AG10803 (cell line): ENCODE measurements at places on chromosomes 13 and 19.

GRCh38 chr13:92164822-92165221 is 766.4 kb downstream of the GPC5 start:
- DNase-seq = no peak

GRCh38 chr13:112575675-112576074 is 12.3 kb downstream of the TUBGCP3 start:
- DNase-seq = peak; percentile 74

DNA sequence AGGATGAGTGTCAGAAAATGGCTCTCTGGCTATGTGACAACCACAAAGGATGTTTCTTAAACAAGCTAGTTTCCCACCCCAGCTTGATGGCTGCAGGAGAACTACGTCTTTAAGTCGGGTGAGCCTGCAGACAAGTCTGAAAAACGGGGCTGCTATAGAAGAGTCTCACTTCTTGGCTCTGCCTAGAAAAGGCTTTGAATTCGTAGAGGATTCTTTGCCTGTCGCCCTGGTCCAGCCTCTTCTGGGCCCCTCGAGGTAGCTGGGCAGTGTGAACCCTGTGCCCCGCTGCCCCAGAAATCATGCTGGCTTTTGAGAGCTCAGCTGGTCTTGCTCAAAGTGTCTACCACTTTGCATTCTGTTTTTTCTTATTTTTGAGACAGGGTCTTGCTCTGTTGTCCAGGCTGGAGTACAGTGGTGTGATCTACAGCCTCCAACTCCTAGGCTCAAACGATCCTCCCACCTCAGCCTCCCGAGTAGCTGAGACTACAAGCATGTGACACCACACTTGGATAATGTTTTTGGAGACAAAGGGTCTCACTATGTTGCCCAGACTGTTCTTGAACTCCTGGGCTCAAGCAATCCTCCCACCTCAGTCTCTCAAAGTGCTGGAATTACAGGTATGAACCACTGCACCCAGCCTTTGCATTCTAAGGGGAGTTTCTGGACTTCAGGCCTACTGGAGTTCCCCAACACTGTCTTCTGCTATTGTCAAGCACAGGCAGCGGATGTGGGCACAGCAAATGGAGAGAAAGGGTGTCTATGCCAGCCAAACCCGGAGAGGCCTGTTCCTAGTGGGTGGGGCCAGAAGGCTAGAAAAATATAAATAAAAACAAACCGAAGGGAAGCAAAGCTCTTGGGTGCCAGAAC is 6.5 kb downstream of the CEBPA start:
- DNase-seq = peak; percentile 29

DNA sequence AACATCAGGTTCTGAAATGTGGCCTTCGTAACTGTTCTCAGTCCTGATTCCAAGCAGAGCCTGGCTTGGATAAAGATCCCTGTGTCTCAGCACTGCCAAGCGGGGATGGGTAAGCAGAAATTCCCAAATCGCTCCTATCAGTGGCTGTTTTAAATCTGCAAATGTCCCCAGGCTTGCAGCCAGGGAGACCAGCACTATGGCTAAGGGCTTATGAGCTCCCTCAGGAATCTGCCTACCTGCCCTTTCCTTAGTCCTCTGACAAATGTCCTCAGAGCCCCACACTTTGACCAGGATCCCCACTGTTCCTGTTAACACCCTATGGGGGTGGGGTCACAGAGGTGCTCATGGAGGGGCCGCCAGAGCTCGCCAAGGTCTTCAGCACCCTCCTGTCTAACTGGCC is 1062.8 kb downstream of the UQCRFS1 start:
- DNase-seq = no peak

GRCh38 chr13:19596960-19597361 is 35.6 kb upstream of the TPTE2 start:
- DNase-seq = no peak

DNA sequence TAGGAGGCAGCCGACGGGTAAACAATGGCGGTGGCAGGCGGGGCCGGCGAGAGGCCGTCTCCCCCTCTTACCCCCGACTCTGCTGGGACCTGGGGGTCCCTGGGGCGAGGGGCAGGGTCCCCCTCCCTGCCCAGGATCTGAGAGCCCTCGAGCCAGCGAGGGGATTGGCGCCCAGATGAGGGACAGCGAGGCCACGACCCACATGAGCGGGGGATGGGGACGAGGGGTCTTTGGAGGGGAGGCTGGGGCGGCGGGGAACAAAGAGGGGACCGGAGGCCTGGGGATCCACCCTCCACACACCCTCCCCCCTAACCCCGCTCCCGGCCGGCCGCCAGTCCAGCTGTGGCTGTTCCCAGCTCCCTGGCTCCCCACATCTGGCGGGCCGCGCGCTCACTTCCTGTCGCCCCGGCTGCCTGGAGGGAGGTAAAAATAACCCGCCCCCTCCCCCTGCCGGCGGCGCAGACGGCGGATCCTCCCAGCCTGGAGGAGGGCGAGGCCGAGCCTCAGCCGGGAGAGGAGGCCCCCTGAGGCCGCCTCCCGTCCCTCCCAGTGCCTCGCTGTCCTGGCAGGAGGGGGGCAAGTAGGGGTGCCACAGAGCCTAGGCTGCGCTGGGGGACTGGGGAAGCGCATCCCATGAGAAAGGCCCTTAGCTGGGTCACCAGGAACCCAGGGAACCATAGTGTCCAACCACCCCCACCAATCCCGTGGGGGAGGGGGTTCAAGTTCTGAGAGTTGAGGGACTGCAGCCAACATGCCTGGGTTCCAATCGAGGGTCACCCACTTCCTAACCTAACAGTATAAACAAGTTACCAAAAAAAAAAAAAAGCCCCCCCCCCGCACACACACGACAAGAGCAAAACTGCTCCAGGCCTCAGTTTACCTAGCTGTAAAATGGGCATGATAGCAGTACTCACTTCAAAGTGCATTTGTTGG is 29.3 kb upstream of the NANOS3 start:
- DNase-seq = peak; percentile 96

GRCh38 chr19:4908360-4908759 is 941 bp upstream of the UHRF1 start:
- no peak for DNase-seq

GRCh38 chr19:48967346-48968178 is 2.5 kb downstream of the FTL start:
- DNase-seq = peak; percentile 71

DNA sequence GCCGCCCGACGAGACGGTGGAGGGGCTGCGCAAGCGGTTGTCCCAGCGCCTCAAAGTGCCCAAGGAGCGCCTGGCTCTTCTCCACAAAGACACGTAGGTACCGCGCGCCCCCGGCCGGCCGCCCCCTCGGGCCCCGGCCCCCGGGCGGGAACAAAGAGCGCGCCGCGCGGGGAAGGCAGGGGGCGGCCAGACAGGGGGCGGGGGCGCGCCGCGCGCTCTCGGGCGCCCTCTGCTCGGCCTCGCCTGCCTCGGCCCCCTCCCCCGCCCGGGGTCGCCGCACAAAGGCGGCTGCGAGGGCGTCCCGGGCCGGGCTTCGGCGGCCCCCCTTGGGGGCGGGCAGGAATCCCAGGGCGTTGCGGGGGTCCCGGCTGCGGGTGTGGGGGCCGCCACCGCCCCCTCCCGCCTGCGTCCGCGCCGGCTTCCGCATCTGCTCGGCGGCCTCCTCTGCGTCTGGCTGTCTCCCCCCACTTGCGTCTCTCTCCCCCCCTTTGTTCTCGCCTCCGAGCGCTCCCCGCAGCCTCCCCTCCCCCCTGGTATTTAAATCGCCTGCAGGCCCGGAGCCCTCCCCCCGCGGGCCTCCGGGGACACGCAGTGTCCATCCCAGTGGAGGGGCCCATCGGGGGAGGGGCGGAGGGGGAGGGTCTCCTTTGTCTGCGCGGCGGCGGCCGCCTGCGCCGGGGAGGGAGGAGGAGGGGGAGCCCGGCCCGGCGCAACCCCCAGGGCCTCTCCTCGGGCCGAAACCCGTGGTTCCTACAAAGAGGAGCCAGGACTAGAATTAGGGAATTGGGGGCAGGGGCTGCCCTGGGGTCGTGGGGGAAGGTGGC is 2.3 kb downstream of the MIDN start:
- peak; percentile 69 for DNase-seq

DNA sequence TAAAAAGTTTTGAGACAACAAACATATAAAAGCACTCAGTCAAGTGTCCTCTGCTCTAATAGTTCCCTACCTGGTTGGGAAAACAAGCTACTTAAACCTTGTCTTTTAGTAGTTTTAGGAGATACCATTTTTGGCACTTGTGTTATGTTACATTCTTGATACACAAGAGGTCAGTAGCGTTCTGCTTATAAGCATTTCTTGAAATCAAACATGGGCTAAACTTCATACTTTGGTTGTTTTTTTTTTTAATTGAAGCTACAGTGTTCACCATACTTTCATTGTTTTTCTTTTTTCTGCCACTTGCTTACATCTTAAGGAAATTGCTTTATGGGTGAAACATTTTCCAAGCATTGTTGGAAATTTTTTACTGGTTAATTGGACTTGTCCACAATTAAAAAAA is 12.9 kb downstream of the NHLRC3 start:
- peak; percentile 55 for DNase-seq

- peak; percentile 55 for DNase-seq
These were observed 10.1 kb downstream of the GRIN2D start for GRCh38 chr19:48403606-48404005.
